Stimulated activated CD4-positive, alpha-beta T cell treated with anti-CD3 and anti-CD28 coated beads, Interleukin-4, amount 100 ng/mL, for 1 hour (primary cell): ENCODE measurements at places on chromosomes 6 and 20.

DNA sequence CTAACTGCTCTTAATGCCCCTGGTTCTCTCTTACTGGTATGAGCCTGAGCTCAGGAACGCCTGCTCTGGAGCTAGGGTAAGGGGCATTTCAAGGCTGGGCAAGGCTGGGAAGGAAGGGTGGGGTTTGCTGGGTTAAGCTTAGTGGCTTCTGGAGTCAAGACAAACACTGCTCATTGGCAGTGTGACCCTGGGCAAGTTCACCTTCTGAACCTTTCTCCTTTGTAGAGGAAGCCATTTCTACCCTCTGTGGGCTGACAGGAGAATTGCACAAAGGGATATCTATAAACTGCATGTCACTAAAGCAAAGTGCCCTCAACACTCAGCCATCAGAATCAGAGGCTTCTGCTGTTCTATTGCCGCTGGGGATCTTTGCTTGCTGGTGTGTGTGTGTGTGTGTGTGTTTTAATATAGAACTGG, 20.3 kb upstream of the LRRN4 start:
- no peak for DNase-seq

DNA sequence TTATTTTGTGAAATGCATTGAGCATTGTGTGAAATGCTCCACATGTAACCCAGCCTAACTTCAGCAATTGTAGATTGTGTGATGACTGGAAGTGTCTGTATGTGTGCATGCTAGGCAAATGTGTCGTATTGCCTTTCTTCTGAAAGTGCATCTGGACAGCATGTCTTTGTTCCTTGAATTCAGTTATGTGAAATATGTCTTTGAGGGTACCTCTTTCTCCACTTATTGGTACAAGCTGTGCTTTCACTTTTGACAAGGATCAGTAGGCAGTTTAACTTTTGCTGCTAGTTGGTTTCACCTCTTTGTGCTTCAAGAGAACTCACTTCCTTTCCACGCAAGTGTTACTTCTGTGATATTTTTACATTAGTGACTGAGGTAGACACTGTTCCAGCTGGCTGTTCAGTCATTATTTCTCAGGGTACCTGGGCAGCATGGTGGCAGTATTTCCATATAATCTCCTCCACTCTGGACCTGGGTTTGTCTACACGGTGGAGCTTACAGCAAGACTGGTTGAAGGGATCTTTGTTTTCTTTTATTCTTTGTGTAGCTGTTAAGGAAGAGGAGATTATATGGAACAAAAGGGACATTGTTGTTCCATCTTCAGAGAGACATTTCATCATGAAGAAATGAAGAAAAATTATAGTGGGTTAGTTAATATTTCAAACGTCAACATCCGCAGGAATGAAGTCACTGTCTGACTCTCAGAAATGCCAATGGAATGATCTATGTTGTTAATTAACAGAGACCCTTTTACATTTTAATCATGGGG, 175.4 kb downstream of the UTRN start:
- DNase-seq = no peak

DNA sequence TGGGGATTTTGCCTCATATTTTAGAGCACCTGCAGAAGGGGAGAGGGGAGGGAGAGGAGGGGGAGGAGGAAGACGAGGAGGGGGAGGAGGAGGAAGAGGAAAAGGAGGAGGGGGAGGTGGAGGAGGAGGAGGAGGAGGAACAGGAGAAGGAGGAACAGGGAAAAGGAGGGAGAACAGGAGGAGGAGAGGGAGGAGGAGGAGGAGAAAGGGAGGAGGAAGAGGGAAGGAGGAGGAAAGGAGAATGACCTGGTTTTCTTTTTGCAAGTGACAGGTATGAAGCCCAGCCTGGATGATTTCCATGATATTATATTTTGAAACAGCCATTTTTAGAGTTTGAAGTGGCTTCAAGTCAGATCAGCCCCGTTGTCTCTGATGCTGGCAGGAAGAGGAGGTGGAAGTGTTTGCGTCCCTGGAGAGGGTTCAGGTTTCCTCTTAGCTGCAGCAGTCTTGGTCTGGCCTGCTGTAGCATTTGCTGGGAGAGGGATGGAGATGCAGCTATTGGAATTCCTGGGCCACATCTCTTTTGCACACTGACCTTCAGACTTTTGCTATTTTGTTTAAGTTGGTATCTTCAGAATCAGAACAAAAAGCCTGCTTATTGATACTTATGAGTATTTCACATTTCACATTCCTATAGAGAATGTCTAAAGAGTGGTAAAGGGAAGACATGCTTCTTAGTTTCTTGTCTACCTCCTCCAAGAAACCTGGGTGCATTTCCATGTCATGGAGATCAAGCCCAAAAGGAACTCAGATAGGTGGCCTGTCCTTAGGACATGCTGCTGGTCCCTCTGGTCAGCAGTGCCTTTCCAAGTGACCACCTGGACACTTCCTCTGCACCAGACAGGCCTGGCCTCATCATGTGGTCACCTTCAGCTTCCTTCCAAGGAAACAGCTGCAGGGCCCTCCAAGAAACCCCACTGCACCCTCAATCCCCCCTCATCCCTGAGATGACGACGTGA, 54.3 kb upstream of the IYD start:
- no peak for DNase-seq

- no peak for DNase-seq
Observed at GRCh38 chr6:116016846-116017545, 43.7 kb downstream of the FRK start.

DNA sequence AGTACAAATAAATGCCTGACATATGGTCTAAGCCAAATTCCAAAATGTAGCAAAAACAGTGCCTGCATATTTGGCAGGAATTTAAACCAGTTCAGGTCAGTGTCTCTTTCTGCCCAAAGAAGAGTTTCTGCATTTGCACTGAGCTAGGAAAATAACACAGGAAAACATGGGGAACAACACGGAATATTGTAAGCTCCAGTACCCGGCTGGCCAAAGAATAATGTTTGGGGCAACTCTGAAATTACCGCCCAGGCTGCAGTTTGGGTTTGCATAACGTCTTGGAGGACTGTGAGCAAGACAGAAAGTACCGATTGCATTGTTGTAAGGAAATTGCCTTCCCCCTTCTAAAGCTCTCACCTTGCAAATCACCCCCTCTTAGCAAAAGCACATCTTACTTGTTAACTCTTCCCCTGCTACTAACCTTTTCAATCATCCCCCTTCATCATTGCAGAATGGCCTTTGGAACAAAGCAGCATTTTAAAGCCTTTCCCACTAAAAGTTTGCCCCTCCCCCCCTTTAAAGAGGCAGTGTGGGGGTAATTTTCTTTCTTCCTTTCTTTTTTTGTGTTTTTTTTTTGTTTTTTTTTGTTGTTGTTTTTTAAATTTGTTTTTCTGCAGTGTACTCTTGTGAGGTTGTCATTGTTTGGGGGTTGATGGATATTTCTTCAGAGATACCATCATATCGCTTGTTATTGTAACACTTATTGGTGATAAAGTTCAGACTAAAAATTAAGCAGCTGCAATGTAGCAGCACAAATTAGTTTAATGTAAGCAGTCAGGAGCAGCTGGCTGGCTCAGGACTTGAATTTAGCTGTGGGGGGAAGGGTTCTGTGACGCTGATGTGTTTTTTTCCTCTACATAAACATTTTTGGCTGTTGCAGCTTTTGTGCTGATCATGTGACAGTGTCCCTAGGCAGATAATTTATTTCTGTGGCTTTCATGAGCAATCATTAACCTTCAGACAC, 100.0 kb upstream of the CITED2 start:
- no peak for DNase-seq

GRCh38 chr20:59441306-59441705, 140.9 kb downstream of the EDN3 start:
- DNase-seq = no peak

GRCh38 chr6:36593569-36594028, 563 bp upstream of the SRSF3 start:
- peak; percentile 28 for DNase-seq

DNA sequence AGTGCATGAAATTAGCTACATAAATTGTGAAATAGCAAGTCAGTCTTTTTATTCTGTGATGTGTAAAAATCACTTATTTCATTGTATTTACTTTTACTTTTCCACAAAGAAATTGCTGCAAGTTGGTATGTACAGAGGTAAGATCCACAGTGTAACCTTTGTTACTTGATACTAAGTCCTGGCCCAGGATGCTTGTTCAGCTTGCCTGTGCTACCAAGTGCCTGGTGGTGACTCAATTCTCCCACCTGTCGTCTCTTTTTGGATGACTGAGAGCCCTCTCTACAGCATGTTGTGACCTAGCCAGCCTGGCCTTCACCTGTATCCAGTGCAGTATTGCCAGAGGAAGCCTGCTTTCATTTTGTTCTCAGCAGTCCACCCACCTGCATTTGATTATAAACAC, 54.9 kb downstream of the ANKRD6 start:
- DNase-seq = no peak

- DNase-seq = peak; percentile 54
Observed at GRCh38 chr6:27873021-27873940, 38.9 kb downstream of the OR2B2 start.

- no peak for DNase-seq
Observed at GRCh38 chr6:143150281-143150680, 89.6 kb downstream of the AIG1 start.

- DNase-seq = no peak
Observed at GRCh38 chr6:107770541-107770940, 53.6 kb downstream of the SCML4 start.

DNA sequence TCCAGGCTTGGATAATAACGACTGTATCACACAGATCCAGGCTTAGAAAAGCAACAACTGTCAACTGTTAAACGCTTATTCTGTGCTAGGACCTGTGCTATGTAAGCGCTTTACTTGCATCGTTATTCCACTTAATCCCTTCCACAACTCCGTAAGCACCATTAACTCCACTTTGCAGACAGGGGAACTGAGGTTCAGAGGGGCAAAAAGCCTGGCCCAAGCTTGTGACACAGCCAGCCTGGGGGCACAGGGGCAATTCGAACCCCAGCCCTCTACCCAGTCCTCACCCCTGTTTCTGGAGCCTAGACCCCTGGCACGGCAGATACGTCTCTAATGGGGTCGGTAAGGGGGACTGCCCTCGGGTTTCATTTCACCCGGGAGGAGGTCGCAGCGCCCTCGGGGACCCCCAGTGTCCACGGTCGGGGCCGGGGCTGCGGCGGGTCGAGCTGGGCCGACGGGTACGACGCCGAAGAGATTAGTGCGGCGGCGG, 411 bp downstream of the DSN1 start:
- DNase-seq = no peak

DNA sequence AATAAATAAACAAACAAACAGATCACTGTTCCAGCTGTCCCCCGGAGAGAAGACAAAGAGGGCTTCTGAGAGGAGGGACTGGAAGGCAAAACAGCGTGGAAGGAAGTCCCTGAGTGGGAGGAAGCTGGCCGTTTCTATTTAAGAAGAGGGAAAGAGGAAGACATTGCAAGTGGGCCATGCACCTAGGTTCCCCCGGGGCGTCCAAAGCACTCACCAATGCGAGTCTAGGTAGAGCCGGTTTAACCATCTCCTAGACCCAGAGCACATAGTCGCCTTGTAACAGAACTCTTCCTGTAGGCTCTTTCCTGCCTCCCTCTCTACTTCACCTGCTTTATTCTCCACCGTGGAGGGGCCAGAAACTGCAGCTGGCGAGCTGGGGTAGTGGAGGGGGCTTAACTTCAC, 158.4 kb downstream of the ZDHHC14 start:
- DNase-seq = no peak
